ENCODE measurements at places on chromosomes 16 and 17.

DNA sequence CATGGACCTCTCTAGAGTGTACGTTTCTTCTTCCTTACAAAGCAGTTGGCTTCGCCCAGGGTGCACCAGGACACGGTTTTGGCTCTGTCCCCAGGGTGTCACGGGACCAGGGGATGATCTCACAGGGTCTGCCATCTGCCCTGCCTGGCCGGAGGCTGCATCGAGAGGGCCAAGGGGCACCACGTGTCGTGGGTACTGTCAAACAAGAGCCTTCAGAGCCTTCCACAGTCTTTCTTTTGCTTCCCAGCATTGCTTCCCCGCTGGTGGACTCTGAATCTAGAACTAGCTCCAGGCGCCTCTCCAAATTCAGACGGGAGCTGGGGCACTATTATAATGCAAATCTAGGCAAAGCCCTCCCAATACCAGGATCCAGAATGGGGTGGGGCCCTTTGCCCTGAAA, 47.9 kb downstream of the MAPT start:
- no peak for DNase-seq

GRCh38 chr17:58193641-58194255, 1.2 kb downstream of the EPX start:
- DNase-seq: no peak

DNA sequence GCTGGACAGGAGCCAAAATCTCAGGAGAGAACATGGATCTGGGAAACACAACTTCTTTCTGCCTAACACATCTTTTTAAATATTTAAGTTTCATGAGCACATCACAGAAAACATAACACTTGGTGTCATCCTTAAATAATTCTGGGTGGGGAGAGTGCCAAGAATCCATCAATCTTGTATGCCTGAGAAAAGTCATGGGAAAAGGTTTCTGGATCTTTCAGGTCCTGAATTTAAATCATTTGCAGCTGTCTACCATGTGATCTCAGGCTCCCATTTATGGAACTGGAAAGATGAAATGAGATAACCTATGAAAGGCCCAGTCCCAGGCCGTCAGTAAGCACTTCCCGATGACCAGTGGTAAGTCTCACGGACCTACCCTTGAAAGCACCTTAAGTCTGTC, 15.1 kb downstream of the CDH11 start:
- DNase-seq: no peak

GRCh38 chr17:67459985-67460384, 82.9 kb downstream of the PITPNC1 start:
- no peak for DNase-seq

GRCh38 chr16:73743665-73744496, 552.7 kb upstream of the PSMD7 start:
- DNase-seq: no peak

DNA sequence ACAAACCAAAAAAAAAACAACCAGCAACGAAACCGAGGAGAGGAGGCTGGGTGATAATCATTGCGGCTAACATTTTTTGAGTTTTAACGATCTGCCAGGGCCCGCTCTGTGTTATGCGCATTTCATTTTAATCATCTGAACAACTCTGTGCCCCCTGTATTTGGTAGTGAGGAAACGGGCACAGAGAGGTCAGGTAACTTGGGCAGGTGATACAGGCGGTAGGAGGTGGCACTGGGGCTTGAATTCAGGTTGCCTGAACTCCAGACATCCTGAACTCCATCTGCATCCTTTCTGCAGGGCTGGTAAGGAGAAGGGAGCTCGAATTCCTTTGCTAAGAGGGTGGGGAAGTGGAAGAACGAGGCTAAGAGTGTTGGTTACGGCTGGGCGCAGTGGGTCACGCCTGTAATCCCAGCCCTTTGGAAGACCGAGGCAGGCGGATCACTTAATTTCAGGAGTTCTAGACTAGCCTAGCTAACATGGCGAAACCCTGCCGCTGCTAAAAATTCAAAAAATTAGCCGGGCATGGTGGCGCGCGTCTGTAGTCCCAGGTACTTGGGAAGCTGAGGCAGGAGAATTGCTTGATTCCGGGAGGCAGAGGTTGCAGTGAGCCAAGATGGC, 1.1 kb downstream of the CLUAP1 start:
- no peak for DNase-seq

Measured in NCI-H1417 treated with DMSO at 0.1 percent for 48 hours (cell line).